ENCODE measurements at places on chromosomes 5 and 9. TPM values are rescaled to one million over a fixed set of nuclear protein-coding genes. Genes with fewer than 3 reads are reported as not detected.

PCDHGA6 gene
- 0.59 TPM for total RNA-seq

ZDHHC11 gene
- 3.0 TPM for total RNA-seq

GRCh38 chr5:1035421-1036405, 27.1 kb downstream of the NKD2 start:
- DNase-seq = no peak

- no peak for DNase-seq
These were observed 44.7 kb upstream of the HK3 start for GRCh38 chr5:176943816-176944215.

DNA sequence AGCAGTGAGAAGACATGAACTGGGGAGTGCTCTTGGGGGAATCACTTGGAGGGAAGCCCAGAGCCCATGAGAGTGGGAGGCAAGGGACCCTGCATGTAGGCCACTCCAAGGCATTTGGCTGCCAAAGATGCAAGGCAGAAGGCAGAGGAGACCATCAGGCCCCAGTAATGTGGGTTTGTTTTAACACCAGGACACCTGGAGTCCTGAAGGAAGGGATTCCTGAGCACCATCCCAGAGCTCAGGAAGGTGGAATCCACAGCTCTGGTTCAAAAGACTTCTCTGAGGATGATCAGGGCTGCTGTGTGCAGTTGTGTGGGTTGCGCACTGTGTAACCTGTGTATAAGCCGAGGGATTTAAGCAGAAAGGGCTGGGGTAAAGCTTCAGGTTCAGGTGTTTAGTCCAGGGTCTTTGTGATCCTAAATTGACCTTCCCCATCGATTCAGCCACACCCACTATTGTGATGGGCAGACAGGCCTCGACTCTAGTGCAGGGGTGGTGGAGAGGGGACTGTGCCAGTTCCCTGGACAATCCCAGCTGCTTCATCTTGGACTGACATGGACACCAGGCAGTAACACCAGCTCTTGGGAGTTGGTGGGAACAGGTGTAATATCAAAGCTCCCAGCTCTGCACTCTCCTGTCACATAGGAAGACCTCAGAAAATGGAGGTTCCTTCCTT, 11.0 kb downstream of the B4GALT7 start:
- DNase-seq = no peak

DNA sequence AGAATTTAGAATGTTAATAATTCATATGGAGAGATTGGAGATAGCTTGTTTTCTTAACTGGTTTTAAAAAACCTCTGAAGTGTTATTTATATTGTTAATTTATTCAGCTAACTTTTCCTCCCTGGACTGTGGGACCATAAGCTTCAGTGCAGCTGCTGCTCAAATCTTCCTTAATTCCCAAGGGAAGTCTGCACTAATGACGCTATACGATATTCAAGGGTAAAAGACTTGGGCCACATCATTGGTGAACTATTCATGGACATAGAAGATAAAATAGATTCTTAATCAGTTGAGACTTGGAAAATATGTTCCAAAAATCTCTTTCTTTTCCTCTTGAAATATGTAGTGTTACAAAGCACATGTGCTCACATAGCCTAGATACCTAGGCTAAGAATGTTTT, 31.1 kb upstream of the GAS1 start:
- no peak for DNase-seq

DNA sequence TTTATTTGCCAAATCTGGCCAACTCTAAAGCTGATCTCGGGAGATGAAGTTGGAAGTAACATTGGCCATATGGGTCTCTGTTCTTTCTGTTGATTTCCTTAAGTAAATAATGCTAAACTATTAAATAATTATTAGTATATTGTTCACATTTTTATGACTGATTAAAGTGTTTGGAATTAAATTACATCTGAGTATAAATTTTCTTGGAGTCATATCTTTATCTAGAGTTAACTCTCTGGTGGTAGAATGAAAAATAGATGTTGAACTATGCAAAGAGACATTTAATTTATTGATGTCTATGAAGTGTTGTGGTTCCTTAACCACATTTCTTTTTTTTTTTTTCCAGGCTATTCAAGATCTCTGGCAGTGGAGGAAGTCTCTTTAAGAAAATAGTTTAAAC, 9.3 kb upstream of the FGF18 start:
- no peak for DNase-seq

DNA sequence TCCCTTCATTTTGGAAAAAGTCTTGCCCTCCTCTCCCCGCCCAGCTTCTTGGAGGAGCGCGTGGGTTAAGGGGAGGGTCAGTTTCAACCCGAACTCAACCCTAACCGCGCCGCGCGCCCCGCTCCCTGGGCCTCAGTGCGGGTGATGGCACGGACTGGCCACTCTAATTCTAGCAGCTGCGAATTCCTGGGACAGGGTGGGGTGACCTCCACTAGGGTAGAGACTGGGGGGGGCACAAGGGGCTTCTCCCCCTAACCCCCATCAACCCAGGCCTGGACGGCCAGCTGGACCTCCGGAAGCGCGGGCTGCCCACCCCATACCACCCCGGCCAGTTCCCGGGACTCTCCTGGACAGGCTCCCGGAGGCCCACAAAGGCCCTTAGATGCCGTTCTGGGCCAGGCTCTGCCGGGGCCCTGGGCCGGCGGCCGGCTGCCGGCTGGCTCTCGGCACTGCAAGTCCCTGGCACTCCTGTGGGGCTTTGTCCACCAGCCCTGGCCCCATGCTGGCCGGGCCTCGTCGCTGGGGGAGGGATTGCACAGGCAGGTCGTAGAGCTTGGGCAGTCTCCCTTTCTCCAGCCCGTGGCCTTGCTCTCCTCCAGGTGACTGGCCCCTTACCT, 7.2 kb upstream of the PSD2 start:
- no peak for DNase-seq

GRCh38 chr9:81609782-81610739, 79.3 kb downstream of the TLE1 start:
- DNase-seq = no peak

- DNase-seq = no peak
These were observed 437.9 kb downstream of the PIK3R1 start for GRCh38 chr5:68653471-68653870.

DNA sequence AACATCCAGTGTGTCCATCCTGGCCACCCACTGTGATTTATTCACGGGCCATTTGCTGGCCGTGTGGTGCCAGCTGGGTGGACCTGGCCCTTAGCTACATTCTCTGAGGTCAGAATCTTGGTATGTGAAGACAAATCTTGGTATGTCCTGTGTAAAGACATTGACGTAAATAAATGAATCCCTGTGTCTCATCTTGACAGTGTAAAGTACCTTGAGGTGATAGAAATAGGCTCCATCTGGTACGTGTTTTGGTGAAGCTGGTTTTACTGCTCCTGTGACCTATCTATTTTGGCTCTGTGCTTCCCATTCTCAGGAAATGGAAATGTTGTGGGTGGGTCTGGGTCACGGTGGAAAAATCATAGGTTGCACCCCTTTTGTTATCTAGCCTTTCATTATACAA, 245.4 kb upstream of the ANKH start:
- no peak for DNase-seq

- no peak for DNase-seq
These were observed 16.6 kb downstream of the STRBP start for GRCh38 chr9:123251741-123252140.

DNA sequence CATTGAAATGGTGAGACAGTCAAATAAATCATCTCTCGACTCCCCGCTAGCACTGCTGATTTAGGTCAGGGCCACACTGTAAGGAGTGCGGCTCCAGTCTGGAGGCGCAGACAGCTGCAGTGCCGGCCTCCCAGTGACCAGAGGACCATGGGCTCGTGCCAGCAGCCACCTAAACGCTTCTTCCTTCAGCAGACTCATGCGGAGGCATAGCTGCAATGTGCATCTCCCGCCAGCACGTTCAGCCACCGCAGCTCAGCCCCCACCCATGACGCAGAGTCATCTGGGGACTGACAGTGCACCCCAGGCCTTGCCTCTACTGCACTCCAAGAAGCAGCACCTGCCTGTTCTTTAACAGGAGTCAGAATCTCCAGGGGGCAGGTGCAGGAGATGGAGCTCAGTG, 13.6 kb upstream of the MAPK9 start:
- DNase-seq = no peak

DNA sequence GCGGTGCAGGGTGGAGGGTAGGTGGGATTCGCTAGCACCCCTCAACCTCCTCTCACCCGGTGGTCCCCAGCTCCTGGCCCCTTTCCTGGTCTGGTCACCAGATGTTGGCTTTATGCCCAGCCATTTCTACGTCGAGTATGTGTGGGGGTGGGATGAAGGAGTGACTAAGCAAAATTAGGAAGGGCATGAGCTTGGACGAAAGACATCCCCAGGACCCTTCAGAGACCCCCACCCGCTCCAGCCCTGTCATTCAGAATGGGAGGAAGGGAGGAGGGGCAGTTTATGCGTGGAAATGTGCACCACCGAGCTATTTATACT, 742 bp downstream of the BHMT2 start:
- no peak for DNase-seq

All from Panc1 (cell line).